AG08395 (cell line): ENCODE measurements at places on chromosomes 3 and 15.

- no peak for DNase-seq
Measured at GRCh38 chr3:153448151-153448829, 286.3 kb downstream of the RAP2B start.

GRCh38 chr3:58572634-58573230 lies 4.5 kb downstream of the FAM107A start:
- no peak for DNase-seq

- no peak for DNase-seq
Measured at GRCh38 chr3:18870074-18870640, 278.2 kb upstream of the KCNH8 start.

- DNase-seq, result peak; percentile 39
Measured at GRCh38 chr3:115713284-115713683, 90.0 kb downstream of the GAP43 start.

DNA sequence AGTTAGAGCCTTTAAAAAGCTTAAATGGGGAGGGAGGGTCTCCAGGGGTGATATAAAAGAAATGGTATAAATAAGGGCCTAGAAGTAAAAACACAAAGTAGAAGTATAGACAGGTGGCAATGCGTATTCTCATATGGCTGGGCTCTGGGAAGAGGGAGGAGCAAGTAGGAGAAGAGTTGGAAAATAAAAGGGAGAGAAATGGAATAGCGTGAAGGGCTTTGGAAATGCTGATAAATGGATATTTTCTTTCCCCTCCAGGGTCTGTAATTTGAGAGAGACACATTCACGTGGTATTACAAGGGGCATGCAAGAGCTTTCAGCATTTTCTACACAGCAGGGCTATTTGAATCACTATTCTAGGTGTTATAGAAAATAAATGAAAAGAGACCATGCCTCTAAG lies 313.7 kb downstream of the RYR3 start:
- no peak for DNase-seq

- DNase-seq, result peak; percentile 27
Measured at GRCh38 chr15:69410248-69410874, 3.8 kb upstream of the KIF23 start.

- DNase-seq, result no peak
Measured at GRCh38 chr15:42046597-42046996, 25.8 kb upstream of the PLA2G4E start.

DNA sequence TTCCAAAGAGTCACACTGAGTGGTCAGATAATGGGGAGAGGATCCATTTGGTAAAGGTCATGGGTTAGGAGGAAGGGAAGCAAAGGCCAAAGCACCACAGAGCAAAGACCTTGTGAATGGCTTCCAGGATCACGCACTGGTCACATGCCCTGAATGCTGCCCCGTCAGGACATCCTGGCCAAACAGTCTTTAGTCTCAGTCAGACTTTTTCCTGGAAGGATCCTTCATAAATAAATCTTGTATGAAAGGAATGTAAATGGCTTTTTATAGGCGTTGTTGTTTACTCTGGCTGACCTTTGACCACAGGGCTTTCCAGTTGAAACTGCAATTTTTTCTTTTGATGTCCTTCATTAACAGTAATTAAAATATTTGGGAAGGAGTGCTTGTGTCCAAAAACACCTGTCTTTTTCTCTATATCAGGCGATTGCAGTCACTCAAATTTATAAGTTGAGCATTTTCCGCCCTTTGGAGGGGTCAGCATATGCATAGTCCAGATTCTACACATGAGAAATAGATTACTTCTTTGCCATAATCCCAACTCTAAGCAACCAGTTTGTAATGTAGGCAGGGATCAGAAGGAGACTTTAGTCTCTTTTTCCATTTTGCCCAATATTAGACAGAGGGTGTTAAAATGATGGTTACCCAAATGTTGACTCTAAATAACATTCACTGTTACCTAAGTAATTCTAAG lies 48.4 kb downstream of the CHAC1 start:
- DNase-seq, result no peak

- DNase-seq, result peak; percentile 52
Measured at GRCh38 chr3:179146911-179147513, 1.1 kb upstream of the PIK3CA start.

DNA sequence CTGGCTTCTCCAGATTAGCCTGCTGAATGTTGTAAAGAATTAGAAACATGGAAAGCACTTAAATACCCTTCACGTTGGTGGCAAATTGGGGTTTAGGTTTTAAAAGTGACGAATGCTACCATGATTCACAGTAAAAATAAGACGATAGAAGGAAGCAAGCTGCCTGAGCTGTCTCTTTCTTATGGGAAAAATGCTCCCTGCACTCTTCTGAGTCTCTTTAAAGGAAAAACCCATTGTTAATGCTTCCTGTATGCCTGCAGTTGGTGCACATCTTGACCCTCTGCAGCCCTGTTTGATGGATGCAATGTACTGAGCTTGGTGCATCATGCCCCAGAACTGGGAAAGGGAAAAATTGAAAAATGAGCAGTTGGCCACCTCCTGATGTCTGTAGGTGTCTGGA lies 258.6 kb upstream of the RASGRP1 start:
- DNase-seq, result no peak

DNA sequence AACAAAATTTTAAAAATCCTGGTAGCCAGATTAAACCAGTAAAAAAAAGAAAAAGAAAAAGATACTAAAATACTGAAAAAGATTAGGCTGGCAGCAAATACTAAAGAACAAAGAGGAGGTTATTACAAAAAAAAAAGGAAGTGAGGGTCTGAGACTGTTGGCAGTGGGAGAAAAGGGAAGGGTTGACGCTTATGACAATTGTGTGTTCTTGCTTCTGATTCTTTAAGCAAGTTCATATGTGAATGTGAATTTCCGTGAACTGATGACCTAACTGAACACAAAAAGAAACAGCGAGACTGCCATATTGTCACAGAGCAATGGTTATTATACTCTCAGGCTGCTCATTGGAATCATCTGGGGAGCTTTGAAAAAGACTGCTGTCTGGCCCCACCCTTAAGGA lies 56.5 kb downstream of the ATP13A4 start:
- no peak for DNase-seq

- peak; percentile 40 for DNase-seq
Measured at GRCh38 chr3:20975188-20975651, 775.8 kb downstream of the ZNF385D start.

- no peak for DNase-seq
Measured at GRCh38 chr3:38541806-38542205, 45.7 kb downstream of the EXOG start.

GRCh38 chr3:17151598-17152373 lies 267.0 kb downstream of the PLCL2 start:
- no peak for DNase-seq

- DNase-seq, result no peak
Measured at GRCh38 chr15:59317211-59317610, 55.5 kb downstream of the MYO1E start.

DNA sequence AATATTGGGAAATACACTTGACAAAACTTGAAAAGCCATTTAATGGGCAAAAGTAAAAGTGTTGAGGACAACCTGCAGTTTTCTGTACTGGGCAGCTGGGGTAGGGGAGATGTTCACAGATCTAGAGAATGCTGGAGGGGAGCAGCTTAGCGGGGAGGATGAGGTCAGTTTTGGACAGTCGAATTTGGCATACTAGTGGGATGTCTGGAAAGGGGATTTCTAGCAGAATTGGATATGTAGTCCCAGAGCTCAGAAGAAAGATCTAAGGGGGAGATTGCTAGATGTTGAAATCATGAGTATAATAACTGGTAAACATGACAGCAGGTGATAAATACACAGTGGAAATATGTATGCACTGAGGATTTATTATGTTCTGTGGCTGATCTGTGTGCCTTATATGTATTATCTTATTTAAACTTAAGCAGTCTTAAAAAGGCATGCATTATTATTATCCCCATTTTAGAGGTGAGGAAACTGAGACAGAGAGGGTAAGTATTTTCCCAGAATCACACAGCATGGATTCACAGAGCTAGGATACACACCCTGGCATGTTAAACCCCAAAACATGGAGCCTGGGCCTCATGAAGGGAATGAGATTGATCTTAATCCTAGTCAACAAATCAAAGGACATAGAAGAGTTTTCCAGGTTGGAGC lies 42.7 kb downstream of the TLNRD1 start:
- DNase-seq, result no peak

- DNase-seq, result peak; percentile 3
Measured at GRCh38 chr15:47470983-47471382, 246.3 kb upstream of the SEMA6D start.

GRCh38 chr3:7346364-7346763 lies 485.4 kb downstream of the GRM7 start:
- no peak for DNase-seq
